Uterus (tissue), 4 donors: ENCODE measurements at places on chromosomes 12 and 14.

GRCh38 chr12:3712209-3712992 is 40.5 kb downstream of the CRACR2A start:
- DNase-seq = no peak

DNA sequence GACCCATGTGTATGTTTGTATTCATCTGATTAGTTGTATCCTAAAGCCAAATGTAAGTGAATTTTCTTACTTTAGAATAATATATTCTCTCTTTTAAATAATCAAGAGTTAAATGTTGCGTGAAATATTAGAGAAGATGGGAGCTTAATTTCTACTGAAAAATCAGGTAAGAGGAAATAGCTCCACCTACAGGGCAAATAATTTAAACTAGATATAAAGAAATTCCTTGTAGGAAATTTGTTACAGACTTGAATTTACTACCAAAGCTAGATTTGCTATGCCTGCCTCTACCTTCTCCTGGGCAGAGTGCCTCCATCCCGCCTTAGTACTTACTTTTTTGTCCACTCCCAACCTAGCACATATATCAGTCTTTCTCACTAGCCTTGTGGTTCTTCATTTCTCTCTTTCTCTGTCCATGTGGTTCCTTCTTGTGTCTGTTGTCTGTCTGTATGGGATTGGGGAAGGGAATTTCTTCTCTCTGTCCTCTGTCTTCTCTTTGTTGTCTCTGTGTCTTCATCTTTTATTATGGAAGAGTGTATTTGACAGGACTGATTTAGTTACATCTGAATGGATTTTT is 44.7 kb downstream of the PALS1 start:
- DNase-seq = no peak

- no peak for DNase-seq
Observed at GRCh38 chr12:88445705-88446394, 134.4 kb downstream of the KITLG start.

- DNase-seq = no peak
Observed at GRCh38 chr12:52074971-52075724, 4.4 kb upstream of the SMIM41 start.

DNA sequence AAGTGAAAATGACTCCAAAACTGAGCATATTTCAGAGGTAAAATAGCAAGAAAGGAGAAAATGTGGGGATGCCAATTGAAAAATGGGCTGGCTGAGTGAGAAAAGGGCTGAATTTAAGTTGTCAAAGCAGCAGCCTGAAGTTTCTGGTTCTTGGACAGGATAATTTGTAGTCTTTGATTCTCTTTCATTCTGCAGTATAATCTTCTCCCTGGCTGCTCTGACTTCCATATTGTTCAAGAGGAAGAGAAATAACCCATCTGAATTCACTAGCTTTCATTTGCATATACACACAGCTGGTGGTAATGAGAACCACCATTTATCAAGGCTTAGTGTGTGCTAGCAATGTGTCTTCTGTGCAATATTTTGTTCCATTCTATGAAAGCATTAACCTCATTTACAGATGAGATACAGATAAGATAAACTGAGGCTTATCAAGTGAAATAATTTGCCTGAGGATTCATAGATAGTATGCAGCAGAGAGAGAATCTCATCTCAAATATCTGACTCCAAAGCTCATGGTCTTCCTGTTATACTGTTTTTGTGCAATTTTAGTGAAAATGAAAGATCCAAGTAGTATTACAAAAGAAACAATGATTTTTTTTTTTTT is 184.2 kb downstream of the TMTC2 start:
- no peak for DNase-seq
